ENCODE measurements at places on chromosomes 1 and 21.

GRCh38 chr1:31380181-31380580 lies 7.3 kb upstream of the FABP3 start:
- no peak for DNase-seq

- peak; percentile 56 for DNase-seq
Observed at GRCh38 chr1:152107984-152108881, 7.0 kb downstream of the TCHH start.

DNA sequence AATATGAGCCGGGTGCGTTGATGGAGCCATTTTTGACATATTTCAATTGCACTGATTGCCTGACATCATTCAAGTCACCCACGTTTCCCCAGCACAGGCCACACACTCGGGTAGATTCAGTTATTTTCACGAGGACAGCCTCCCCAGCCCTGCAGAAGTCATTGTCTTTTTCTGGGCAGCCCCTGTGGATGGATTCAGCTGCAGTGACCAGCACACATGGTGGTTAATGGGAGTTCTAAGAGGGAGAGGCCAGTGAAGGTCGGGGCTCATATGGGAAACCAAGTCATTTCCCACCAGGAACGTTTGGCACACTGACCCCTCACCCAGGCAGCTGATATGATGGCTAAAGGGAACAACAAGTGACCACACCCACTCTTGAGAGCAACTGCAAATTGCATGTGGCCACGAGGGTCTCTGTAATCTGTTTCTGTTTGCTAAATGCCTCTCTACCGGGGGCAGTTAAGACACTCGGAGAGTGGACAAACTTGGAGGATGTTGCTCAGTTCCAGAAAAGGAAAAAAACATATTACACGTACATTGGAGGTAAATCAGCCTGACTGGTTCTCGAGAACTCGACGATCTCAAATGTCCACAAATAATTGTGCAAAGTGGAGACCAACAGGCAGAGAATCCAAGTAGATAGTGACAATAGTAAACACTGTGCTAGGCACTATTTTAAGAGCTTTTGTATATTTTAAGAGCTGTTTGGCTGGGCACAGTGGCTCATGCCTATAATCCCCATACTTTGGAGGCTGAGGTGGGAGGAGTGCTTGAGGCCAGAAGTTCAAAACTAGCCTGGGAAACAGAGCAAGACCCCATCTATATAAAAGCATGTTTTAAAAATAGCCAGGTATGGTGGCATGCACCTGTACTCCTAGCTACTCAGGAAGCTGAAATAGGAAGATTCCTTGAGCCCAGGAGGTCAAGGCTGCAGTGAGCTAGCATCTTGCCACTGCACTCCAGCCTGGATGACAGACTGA lies 167.2 kb upstream of the IRF2BP2 start:
- no peak for DNase-seq

DNA sequence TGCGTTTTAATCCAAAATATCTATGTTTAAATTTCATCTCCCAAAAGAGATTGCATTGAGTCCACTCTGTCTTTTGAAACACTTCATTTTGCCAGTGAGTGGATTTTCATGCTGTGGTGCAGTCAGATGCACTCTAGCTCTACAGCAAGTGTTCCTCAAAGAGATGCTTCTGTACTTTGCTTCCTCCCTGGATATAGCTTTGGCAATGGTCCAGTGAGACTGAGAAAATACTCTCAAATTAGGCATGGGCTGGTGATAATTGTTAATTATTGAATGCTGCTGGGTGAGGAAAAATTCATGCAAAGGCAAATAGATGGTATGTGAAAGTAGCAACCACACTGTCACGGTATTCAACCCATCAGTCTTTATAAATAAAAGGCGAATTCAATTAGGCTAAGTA lies 396.9 kb downstream of the ADGRL2 start:
- DNase-seq, result no peak

- no peak for DNase-seq
Observed at GRCh38 chr1:43512133-43512532, 18.6 kb upstream of the PTPRF start.

DNA sequence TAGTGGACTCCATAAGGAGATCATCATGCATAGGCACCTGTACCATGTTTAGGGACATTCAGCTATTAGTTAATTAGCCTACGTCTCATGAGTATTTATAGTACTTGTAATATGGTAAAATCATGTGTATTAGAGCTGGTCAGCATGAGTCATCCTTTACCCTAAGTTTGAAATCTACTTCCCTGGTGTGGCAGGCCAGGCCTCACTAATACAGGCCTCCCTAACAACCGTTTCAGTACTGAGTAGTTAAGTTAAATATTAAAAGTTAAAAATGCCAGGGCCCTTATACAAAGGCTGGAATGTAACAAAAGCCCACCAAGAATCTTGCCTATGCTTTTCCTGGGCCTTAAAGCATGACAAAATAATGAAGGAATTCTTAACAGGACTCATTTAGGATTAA lies 356.3 kb upstream of the DPYD start:
- peak; percentile 44 for DNase-seq

GRCh38 chr1:200771625-200772555 lies 33.2 kb downstream of the CAMSAP2 start:
- DNase-seq, result no peak
